ENCODE measurements at places on chromosomes 13 and 19. TPM values are rescaled to one million over a fixed set of nuclear protein-coding genes. Genes with fewer than 3 reads are reported as not detected.

PSG5 gene
- total RNA-seq = not detected

- no peak for DNase-seq
Measured at GRCh38 chr13:51207881-51208280, 14.3 kb upstream of the FAM124A start.

GRCh38 chr13:62767473-62767872, 1351.8 kb upstream of the PCDH20 start:
- no peak for DNase-seq

GRCh38 chr19:3276341-3276799, 51.9 kb downstream of the CELF5 start:
- DNase-seq = peak; percentile 94

GRCh38 chr13:109191413-109191812, 562.0 kb downstream of the MYO16 start:
- DNase-seq = no peak

DNA sequence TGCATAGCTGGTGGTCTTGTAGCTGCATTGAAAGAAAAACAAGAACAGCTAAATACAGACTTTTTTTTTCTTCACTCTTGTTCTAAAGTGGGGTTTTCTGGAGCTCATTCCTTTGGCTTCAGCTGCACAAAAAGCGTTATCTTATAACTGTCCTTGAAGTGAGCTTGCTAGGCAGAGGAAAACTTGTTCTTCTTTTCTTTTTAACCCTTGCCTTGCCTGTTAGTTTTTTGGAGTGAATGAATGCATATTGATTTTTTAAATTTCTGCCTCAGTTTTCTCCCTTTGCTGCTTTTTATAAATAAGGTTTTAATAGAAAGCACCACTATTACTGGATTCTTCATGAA, 1.5 kb downstream of the ZNF765 start:
- no peak for DNase-seq

- DNase-seq = no peak
Measured at GRCh38 chr13:86445206-86445605, 646.0 kb upstream of the SLITRK6 start.

DNA sequence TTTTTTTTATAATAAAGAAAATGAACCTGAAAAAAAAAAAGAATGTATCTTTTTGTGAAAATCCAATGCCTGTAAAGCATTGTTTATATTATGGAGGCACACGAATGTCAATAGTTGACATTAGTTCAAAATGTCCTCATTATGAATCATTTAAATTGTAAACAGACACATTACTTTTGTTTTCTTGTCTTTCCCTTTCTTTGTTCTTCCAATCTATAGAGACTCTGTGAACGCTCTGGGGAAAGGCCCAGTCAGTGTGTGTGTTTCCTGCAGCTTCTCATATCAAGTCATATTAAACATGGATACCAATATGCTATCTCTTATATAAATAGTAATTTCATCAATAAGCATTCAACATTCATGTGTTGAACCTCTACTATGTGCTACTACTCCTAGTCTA, 193.1 kb downstream of the KCTD12 start:
- no peak for DNase-seq

C19orf53 gene
- 104 TPM for total RNA-seq

SIAH3 gene
- 0.15 TPM for total RNA-seq

- no peak for DNase-seq
Measured at GRCh38 chr19:41850381-41850780, 5.5 kb downstream of the DMRTC2 start.

DNA sequence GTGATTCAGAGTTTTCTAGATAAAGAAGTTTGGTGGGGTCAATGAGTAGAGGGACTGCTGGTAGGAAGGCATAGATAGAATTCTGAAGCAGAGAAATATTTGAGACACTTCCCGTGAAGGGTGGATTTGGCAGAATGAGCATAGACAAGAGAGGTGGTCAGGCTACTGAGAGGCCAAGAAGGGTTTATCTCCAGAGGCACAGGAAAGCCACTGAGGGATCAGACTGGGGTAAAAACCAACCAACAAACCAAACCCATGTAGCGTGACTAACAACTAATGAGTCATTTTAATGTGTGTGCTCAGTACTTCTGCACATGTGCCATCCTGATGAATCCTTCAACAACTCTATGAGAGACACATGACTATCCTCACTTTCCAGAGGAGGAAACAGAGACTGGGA, 60.0 kb upstream of the SERP2 start:
- no peak for DNase-seq

- no peak for DNase-seq
Measured at GRCh38 chr13:97278435-97279411, 56.6 kb downstream of the MBNL2 start.

DNA sequence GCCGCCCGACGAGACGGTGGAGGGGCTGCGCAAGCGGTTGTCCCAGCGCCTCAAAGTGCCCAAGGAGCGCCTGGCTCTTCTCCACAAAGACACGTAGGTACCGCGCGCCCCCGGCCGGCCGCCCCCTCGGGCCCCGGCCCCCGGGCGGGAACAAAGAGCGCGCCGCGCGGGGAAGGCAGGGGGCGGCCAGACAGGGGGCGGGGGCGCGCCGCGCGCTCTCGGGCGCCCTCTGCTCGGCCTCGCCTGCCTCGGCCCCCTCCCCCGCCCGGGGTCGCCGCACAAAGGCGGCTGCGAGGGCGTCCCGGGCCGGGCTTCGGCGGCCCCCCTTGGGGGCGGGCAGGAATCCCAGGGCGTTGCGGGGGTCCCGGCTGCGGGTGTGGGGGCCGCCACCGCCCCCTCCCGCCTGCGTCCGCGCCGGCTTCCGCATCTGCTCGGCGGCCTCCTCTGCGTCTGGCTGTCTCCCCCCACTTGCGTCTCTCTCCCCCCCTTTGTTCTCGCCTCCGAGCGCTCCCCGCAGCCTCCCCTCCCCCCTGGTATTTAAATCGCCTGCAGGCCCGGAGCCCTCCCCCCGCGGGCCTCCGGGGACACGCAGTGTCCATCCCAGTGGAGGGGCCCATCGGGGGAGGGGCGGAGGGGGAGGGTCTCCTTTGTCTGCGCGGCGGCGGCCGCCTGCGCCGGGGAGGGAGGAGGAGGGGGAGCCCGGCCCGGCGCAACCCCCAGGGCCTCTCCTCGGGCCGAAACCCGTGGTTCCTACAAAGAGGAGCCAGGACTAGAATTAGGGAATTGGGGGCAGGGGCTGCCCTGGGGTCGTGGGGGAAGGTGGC, 2.3 kb downstream of the MIDN start:
- DNase-seq = no peak

GRCh38 chr19:35601971-35602370, 10.6 kb upstream of the HAUS5 start:
- DNase-seq = no peak

FCAR gene
- not detected for total RNA-seq

DNA sequence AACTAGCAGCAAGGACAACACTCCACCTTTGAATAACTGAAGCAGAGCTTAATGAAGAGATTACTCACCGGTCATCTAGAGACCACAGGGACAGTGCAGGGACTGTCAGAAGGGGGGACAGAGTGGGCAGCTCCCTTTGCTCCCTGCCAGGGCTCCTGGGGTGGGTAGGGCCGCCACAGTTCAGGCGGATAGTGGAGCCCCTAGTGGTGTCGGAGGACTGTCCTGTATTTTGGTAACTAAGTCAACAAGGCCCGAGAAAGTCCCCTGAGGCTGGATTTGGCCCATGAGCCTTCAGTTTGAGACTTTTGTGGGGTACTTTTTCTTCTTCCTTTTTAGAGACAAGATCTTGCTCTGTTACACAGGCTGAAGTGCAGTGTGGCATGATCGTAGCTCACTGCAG, 44.6 kb downstream of the GJA3 start:
- DNase-seq = no peak

DNA sequence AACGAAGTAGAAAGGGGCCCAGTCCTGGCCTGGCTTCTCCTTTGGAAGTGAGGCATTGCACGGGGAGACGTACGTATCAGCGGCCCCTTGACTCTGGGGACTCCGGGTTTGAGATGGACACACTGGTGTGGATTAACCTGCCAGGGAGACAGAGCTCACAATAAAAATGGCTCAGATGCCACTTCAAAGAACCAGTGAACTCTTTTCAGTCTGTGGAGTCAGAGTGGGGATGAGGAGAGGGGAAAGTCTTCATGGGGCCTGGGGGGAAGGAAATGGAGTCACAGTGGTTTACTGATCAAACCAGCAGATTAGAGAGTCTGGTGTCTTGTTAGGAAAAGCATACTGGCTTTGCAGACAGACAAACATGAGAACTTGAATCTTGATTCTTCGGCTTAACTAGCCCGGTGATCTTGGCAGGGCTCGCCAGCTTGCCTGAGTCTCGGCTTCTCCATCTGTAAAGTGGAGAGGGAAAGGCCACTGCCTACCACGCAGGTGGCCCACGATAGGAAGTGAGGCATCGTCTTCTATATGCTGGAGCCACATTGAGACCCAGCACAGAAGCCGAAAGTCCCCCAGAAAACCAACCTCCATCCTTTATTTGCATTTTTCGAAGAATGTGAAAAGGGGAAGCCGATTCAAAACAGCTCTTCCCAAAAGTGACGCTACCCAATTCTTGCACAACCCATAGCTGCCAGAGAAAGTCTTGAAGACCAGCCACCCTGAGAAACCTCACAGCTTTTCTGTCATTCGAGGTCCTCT, at the start of gene FFAR1:
Gene FFAR1, plus strand, starts transcription at position 732 of the 759 bp plus-strand sequence. CDS start 3,650 bp downstream, outside the sequence.
- peak; percentile 38 for DNase-seq

ZNF28 gene
- 22.8 TPM for total RNA-seq

- DNase-seq = no peak
Measured at GRCh38 chr13:92769046-92769445, 457.6 kb upstream of the GPC6 start.

- DNase-seq = no peak
Measured at GRCh38 chr13:113854238-113855011, 9.5 kb downstream of the GAS6 start.

GRCh38 chr13:75908141-75908540, 272.0 kb downstream of the LMO7 start:
- no peak for DNase-seq

GRCh38 chr19:47226426-47227351, 4.3 kb downstream of the BBC3 start:
- no peak for DNase-seq

- DNase-seq = no peak
Measured at GRCh38 chr13:25977671-25978070, 74.1 kb downstream of the SHISA2 start.

All from H1 (cell line).